ENCODE measurements at places on chromosomes 7 and 10.

DNA sequence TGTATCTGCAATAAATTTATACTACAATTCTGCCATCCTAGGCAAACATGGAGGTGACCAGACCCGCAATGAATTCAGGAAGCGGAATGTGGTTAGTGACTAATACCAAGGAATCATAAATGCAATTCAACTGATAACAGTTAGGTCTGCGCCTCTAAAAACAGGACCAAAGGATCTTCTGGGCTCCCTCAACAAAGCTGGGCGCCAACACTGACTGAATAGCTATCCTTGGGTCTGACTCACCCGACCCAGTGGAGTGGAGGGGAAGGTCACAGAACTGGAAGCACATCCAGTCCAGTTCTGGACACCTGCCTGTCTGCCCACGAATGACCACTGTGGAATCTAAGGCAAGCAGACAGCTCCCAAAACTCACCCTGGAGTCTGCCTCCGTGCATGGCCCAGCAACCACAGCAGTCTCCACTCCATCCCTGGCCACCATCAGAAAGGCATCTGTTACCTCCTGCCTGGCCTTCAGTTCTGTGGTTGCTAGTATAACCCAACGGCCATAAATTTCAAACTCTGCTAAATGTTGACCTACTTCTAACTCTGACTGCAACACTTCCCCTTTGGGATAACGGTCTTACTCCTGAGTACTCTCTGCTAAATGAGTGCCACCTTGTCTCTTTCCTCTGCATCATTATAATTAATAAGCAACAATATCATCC is 43.0 kb upstream of the DLX6 start:
- no peak for DNase-seq

GRCh38 chr7:91398341-91398740 is 134.1 kb downstream of the FZD1 start:
- no peak for DNase-seq

- no peak for DNase-seq
Measured at GRCh38 chr7:47677664-47678063, 95.8 kb upstream of the TNS3 start.

- DNase-seq: no peak
Measured at GRCh38 chr10:105063796-105064195, 422.7 kb downstream of the SORCS3 start.

DNA sequence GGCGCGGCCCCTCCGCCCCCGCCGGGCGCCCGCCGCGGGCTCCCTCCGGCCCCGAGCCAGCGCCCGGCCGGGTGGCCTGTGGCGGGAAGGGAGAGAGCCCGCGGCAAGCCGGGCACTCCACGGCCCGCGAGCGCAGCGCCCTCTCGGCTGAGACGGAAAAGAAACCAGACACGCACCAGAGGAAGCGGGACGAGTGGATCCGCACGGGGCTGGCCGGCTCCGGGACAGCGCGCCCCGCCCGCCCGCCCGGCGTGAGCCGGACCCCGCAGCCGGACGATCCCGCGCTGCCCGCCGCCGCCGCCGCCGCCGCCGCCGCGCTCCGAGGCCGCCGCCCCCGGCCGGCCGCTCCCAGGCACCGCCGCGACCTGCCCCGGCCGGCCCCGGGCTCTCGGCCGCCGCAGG is 300 bp downstream of the ARHGAP21 start:
- no peak for DNase-seq

DNA sequence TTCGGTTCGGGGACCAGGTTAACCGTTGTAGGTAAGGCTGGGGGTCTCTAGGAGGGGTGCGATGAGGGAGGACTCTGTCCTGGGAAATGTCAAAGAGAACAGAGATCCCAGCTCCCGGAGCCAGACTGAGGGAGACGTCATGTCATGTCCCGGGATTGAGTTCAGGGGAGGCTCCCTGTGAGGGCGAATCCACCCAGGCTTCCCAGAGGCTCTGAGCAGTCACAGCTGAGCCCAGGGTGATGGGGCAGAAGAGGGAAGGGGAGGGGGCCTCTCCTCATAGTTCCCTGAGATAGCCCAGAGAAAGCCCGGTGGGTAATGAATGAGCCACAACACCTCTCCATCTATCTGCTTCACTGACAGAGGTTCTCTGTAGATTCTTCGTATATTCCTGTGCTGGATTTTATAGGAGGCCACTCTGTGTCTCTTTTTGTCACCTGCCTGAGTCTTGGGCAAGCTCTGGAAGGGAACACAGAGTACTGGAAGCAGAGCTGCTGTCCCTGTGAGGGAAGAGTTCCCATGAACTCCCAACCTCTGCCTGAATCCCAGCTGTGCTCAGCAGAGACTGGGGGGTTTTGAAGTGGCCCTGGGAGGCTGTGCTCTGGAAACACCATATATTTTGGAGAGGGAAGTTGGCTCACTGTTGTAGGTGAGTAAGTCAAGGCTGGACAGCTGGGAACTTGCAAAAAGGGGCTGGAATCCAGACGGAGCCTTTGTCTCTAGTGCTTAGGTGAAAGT is 16.4 kb downstream of the PRSS2 start:
- no peak for DNase-seq

DNA sequence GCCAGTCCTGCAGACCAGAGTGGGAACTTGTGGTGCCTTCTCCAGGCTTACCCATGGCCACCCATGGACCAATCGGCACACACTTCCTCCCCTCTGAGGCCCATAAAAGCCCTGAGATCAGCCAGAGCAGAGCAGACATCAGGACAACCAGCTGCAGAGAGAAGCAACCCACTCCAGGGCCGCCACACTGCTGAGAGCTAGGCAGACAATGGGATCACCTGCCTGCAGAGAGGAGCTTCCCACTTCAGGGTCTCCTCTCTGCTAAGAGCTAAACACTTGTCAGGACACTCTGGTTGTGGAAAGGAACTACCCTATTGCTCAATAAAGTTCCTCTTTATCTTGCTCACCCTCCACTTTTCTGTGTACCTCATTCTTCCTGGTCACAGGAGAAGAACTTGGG is 34.0 kb downstream of the C7orf25 start:
- DNase-seq: no peak

DNA sequence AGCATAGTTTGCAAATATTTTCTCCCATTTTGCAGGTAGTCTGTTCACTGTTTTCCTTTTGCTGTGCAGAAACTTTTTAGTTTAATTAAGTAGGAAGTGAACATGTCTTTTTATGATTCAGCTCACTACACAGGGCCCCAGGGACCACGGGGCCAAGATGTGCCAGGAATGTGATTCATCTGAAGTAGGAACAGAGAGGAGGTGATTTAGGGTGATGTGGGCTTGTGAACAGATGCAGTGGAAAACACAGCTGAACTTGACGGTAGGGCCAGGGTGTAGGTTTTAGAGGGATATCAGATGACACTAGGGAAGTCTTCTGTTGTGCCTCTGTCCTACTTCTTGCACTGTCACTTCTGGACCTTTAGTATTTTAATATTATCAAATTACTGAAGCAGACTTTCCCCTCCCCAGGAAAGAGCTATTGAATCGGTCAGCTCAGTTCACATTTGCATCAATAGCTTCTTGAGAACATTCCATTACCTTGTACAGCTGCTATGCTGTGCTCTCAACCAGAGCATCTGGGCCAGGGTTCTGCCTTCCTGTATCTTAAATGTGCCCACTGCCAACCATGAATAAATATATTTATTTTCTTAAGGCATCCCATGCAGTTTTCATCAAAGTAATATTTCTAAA is 96.9 kb downstream of the OSBPL3 start:
- DNase-seq: no peak

All from NCI-H187 treated with DMSO at 0.1 percent for 48 hours (cell line).